ENCODE measurements at places on chromosomes 4 and X.

DNA sequence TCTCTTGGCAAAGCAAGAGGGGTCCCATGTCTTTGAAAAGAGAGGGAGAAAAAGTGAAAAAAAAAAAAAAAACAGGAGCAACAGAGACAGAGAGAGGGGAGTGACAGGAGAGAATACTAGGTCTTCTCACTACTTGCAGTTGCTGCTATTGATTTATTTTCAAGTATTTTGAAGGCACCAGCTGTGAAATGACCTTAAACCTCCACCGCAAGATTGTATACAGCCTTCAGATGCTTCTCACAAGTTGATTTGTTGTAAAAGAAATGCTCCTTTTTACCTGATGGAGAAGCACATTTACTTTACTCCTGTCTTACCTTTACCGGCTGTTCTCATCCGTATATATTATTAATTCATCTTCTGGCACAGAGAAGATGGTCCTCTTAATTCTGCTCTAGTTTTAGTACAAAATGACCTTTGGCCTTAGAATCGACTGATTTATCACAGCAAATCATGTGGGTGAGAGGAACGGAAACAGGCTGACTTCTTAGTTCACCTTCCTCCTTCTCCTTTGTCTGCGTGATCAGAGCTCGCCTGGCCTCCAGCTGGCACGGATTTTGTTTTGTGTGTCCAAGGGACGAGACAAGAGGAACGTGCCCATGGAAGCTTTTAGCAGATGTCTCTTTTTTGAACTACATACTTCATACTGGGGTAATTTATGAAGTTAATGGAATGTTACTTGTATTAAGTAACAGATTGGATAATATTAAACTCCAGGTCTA is 82.4 kb upstream of the PACRGL start:
- DNase-seq: no peak

DNA sequence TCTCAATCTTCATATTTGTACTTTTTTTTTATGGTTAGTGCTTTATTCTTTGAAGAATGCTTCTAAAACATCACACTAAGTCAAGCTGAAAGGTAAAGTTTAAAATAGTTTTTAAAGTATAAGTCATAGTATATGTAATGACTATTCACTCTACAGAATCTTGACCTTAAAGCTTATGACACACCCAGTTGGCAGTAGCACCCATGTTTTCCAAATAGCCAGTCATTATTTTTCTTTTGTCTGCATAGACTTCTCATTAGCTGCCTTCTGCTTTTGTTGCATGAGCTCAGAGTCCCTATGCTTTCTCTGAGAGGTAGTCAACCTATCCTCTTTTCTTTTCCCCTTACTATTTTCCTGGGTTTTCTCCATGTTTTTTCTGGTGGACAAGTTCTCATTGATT is 231.5 kb downstream of the PCDH18 start:
- no peak for DNase-seq

- DNase-seq: no peak
Measured at GRCh38 chrX:100615005-100615404, 21.6 kb downstream of the TSPAN6 start.

DNA sequence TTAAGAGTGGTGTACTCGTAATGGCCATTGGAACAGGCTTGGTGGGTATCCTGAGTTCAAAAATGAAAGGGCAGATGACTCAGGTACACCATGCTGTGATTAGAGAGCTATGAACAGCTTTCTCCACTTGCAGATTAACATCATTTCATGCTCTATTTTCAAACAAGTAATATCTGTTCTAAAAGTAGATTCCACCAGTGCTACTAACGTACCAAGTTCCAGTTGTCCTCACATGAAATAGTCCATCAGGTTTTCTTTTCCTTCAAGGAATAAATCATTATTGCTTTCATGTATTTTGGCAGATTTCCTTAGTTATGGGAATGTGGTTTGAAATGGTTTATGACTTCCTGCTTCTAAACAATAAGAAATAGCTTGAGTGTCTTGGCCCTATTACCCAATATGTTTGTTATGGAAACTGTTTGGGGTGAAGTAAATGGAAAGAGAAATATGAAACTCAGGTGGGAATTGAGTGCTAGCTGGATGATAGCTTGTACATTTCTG is 49.9 kb downstream of the PCDH7 start:
- no peak for DNase-seq

DNA sequence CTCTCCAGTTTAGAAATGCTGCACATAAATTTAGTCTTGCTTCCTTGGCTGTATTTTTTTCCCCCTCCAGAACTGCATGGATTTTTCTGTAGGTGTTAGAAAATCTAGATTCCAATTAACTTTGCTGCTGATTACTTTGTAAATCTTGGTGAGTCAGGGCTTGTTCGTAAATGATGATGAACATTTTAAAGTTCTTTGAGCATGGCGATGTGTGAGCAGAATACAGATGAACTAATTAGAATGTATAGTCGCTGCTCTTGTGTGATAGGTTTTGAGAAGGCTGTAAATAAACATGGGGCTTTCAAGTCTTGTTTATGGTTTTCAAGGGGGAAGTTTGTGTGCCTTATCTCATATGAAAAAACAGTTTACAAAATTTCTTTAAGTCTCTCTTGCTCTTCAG is 23.3 kb downstream of the LIMCH1 start:
- no peak for DNase-seq

DNA sequence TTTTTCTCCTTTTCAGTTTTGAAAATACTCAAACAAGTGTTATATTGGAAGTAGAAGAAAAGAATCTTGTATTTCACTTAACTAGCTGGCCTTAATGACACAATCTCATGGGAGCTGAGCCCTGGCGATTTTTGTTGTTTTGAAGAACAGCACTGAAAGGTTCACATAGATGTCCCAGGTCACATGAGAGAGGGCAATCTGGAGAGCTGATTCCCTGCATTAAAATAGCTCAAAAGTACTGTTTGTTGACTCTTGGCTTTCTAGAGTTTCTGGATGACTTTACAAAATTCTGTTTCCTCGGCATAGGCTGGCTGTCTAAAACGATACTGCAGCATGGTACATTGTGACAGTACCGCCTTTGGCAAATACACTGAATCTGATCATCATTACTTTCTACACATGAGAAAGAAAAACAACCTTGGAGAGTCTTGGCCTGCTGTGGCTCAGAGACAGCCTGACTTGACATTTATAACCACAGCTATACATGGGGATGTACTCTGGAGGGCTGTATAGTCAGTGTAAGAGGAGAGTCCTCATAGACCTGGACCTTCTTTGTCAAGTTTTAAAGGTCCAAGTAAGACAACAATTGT is 119.8 kb upstream of the PDLIM3 start:
- no peak for DNase-seq

DNA sequence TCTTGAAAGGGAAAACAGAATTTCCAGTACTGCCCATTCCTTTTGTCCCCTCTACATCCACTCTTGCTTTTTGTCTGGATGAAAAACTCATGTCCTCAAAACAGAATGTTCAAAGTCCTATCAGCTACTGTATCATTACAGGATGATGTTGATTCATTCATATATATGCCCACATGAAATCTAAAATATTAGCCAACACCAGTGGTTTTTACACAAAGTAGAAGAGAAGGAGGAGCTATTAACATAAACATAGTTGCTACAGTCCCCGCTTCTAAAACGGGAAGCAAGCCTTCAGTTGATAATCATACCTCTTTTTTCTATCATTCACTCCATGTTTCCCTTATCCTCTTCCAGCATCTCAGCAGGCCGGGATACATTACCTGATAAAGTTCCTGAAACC is 7.7 kb upstream of the THOC2 start:
- no peak for DNase-seq

DNA sequence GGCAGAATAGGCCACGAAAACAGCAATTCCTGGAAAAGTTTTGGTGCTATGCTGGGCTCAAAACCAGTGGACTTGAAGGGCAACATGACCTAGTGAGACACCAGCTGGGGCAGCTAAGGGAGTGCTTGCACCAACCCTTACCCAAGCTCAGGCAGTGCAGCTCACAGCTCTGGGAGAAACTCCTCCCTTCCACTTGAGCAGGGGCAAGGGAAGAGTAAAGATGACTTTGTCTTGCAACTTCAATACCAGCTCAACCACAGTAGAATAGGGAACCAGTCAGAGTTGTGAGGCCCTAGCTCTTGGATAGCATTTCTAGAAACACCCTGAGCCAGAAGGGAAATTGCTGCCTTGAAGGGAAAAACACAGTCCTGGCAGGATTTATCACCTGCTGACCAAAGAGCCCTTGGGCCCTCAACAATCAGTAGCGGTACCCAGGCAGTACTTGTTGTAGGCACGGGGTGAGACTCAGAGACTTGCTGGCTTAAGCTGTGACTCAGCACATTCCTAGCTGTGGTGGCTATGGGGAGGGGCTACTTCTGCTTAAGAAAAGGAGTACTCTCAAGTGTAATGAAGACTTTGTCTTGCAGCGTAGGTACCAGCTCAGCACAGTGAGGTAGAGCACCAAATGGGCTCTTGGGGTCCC is 19.7 kb upstream of the ABCG2 start:
- peak; percentile 21 for DNase-seq

DNA sequence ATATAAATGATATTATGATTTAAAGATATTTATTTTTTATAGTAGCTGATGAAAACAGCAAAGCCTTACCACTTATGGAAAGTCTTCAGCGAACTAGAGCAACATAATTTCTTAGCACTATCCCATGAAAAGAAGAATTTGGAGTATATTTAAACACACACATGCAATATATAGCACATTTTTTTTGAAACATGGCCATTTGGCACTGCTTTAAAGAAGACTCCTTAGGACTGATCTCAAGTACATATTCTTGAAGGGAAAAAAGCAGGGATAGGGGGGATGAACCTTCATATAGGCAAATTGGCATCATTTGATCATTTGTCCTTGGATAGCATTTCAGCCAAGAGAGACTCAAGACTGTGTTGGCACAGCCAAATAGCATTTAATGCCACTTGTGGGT is 193.3 kb downstream of the ANKRD50 start:
- DNase-seq: no peak

GRCh38 chrX:16160729-16161128 is 6.6 kb upstream of the MAGEB17 start:
- no peak for DNase-seq

DNA sequence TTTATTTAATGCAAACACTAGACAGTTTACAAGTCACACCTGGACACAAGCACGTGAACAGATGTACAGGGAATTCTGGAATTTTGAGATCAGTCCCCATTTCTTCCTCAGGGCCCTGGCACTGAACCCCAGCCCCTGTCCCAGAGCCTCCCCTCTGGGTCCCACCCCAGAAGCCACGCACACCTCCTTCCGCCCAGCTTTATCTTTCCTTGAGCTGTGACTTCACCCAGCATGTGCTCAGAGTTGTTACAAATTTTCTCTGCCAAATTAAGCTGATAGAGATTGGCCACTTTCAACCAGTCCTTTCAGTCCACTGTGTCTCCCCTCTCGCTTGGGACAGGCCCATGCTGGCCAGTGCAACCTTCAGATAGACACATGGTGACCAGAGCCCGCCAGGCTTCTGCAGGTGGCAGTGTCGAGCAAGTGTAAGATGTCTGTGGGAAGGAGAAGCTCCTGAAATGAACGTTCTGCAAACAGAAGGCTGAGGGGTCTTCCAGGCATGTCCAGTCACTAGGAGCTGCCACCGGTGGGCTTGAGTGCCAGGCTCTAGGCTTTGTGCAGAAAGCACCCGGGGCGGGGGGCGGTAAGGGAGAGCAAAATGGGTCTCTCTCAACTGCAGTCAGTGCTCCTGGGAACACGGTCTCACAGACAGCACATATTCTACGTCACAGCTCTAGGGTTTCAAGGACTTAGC is 73.3 kb downstream of the MTMR1 start:
- DNase-seq: no peak

GRCh38 chrX:120517936-120518335 is 42.8 kb downstream of the CUL4B start:
- DNase-seq: no peak

- no peak for DNase-seq
Measured at GRCh38 chr4:149912000-149912399, 96.4 kb upstream of the IQCM start.

DNA sequence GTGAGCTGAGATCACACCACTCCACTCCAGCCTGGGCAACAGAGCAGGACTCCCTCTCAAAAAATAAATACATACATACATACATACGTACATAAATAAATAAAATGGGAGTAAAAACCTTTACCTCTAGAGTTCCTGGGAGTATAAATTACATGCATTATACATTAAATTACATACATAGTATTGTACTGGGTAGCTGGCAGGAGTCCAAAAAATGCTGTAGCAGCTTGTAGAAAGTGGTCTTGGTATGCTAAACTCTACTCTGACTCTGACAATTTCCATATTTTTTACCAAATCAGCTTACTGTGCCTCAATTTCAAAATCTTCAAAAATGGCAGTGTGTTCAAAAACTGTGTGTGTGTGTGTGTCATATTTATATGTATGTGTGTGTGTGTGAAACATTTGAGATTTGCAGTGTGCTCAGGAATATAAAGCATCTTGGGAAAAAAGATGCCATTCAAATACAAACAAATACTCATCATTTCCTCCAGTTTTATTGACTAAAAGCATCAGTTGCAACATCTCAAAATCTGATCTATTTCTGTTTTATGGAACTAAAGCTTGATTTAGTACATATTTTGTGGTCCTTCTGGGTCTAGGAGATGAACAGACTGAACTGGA is 171.7 kb downstream of the SHROOM3 start:
- no peak for DNase-seq

DNA sequence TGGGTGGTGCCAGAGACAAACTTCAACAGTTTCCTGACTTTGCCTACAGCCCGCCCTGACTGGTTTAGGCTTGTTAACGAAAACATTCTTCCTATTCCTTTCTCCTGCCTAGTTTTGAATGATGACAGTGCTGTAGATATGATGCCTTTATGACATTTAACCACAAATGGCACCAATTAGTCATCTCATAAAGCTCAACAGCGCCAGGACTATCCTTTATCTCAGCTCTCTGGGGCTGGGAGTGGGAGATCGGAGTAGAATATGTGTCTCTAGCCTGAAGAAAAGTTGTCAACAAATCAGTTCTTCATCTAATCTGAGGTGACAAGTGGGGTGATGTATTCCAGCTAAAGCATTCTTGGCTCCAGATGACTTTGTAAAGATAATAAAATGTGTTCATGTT is 64.6 kb upstream of the SH3RF1 start:
- DNase-seq: no peak

GRCh38 chrX:134172588-134173259 is 64.3 kb upstream of the CCDC160 start:
- DNase-seq: no peak

- DNase-seq: no peak
Measured at GRCh38 chr4:11201256-11201655, 227.4 kb downstream of the HS3ST1 start.

DNA sequence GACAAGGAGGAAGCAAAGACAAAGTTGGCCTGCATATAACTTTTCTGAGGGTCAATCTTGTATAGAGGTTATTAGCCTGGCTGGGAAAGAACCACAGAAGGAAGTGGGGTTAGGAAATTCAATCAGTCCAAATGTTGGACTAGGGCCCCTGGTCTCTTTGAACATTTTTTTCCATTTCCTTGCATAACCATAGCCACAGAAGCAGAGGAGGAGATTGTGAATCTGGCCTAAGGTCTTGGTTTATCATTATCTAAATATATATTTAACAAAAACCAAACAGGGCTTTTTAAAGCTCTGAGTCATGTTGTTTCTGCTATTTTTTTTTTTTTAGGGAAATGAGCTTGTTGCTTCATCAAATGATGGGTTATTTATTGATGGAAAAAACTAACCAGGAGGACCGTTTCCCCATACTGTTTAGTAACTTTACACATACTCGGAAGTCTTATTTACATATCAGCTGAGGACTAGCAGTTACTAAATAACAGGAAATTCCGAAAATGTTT is 97.7 kb upstream of the ACSL4 start:
- peak; percentile 54 for DNase-seq

- DNase-seq: no peak
Measured at GRCh38 chr4:78737973-78738372, 38.2 kb upstream of the BMP2K start.

All from SIG-M5 (cell line).